ENCODE measurements at places on chromosomes 11 and 22.

DNA sequence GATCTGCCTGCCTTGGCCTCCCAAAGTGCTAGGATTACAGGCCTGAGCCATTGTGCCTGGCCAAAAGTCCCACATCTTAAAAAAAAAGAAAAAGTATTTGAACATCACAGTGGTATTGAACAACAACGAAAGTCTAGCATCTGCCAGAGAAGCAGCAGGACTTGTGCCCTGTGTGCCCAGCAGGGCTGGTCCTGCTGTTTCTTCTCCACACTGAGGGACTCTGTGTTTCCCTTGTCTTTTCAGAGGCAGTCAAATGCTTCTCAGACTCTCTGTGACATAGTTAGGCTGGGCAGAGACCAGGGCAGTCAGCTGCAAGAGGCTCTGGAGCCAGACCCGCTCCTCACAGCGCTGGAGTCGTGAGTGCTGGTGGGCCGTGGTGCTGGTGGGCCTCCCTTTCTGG is 56.2 kb downstream of the SBF1 start:
- DNase-seq, result no peak

DNA sequence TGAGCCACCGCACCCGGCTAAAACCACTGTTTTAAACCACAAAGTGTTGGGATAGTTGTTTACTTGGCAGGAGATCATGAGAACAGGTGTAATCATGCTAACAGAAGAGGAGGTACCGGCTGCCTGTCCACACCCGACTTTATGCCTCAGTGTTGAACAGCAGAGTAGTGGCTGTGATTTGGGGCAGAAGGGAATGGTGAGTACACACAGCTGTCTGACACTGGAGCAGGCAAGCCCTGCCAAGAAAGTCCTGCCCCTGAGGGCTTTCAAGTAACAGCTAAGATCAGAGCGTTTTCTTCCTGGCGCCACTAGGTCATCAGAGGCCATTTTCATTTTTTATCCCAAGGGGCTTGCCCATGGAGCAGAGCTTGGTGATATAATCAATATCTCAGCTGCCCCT is 8.1 kb downstream of the CDKN1C start:
- DNase-seq, result no peak

DNA sequence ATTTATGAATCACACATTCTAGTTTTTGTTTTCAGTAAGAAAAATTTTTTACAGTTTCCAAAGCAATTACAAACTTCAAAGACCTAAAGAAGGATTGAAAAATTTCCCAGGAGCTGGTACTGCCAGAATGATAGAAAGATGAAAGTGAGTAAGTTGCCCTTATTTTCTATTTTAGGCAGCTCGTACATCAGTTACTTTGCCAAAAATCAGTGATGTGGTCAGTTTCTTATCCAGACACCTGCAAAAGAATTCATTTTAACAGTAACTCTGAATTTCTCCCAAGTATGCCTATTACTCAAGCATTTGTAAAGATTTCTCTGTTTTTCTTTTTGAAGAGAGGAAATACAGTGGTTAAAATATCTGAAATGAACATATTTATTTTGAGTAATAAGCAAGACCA is 976.3 kb upstream of the RAG2 start:
- DNase-seq, result no peak

DNA sequence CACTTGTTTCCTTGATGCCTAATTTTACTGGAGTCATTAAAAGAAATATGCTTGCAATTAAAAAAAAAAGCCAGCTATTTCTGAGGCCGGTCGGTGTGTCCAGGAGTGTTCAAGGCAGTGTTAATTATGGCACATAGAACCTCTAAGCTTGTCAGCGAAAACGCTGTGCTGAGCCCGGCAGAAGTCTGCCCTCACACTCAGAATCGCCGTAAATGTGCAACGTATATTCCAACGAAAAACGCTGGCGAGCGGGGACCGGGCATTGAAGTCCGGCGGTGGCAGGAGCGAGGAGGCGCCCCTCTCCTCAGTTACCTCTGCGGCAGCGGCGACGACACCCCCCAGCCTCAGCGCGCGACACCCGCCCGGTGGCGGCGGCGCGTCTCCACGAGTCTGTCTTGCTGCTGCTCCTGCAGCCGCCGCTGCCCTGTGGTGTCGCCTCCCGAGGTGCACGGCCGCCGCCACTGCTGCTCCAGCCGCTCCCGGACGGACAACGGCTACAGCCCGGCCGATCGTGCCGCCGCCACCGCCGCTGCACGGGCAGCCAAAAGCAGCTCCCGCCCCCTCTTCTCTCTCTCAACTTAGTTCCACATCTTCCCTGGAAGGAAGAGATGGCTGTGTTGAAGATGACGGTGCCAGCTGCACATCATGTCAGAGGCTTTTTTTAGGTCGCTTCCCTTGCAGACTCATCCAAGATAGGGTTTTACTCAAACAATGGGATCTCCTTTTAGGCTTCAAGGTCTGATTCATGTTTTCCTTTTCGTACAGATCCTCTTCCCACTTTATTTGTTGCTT is 56.0 kb downstream of the JAM3 start:
- DNase-seq, result no peak

DNA sequence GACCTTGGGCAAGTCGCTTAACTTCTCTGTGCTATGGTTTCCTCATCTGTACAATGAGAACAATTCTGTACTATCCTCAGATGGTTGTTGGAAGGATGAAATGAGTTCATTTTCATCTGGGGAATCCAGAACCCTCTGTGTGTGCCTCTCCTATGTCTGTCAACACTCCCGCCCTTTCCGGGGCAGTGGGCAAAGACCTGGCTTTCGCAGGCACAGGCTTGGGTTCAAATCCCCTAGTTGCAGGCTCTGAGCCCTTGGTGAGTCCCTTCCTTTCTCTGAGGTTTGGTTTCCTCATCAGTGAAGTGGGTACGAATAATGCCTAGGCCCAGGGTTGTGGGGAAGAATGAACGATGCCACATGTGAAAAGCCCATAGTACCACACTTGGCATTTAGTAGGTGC is 6.0 kb downstream of the PNPLA5 start:
- no peak for DNase-seq

- DNase-seq, result no peak
These were observed 13.7 kb upstream of the DEPDC7 start for GRCh38 chr11:33001751-33002542.

- no peak for DNase-seq
These were observed 23.5 kb downstream of the SUN2 start for GRCh38 chr22:38732251-38732815.

DNA sequence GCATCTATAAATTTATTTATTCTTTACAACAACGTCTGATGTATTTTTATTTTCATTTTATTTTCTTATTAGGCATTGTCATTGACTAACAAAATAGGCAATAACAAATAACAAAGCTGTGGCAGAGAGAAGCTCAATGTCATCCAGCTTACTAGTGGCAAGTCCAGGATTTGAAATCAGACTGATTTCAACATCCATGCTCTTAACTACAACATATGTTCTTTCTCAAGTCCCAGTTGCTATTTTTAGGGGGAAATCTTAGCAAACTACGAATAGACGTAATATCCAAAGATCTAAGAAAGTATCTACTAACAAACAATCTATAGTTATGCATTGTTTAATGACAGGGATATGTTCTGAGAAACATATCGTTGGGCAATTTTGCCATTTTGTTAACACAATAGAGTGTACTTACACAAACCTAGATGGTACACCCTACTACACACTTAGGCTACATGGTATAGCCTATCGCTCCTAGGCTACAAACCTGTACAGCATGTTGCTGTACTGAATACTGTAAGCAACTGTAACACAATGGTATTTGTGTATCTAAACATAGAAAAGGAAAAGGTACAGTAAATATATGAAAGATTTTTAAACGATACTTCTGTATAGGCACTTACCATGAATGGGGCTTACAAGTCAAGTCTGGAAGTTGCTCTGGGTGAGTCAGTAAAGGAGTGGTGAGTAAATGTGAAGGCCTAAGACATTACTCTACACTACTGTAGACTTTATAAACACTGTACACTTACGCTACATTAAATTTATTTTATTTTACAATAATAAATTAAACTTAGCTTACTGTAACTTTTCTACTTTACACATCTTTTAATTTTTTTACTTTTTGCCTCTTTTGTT is 151.3 kb downstream of the DLG2 start:
- DNase-seq, result no peak

- no peak for DNase-seq
These were observed 18.8 kb downstream of the SNX19 start for GRCh38 chr11:130897262-130898182.

DNA sequence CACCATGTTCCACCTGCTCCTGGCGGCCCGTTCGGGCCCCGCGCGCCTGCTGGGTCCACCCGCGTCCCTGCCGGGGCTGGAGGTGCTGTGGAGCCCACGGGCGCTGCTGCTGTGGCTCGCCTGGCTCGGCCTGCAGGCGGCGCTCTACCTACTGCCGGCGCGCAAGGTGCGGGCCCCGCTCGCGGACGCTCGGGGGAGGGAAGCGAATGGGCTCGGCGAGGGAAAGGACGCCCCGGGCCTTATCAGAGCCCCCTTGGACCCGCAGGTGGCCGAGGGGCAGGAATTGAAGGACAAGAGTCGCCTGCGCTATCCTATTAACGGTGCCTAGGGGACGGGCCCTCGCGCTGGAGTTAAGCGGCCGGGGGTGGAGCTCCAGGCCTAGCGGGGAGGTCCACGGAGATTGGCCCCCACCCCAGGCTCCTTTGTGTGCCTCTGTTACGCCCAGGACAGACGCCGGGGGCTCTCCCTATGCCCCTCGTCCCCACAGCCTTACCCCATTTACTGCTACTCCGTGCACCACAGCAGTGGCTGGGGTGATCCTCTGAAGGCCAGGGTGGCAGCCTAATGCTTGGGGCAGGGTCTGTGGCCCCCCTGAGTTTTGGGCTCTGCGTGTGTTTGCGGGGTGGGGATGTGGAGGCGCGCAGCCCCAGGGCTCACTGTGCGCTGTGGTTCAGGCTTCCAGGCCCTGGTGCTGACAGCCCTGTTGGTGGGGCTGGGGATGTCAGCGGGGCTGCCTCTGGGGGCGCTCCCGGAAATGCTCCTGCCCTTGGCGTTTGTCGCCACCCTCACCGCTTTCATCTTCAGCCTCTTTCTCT is 1.1 kb downstream of the TM7SF2 start:
- peak; percentile 81 for DNase-seq

GRCh38 chr11:65811764-65812475 is 21.8 kb upstream of the SNX32 start:
- no peak for DNase-seq

GRCh38 chr11:120904116-120904515 is 119.8 kb upstream of the TBCEL start:
- no peak for DNase-seq

DNA sequence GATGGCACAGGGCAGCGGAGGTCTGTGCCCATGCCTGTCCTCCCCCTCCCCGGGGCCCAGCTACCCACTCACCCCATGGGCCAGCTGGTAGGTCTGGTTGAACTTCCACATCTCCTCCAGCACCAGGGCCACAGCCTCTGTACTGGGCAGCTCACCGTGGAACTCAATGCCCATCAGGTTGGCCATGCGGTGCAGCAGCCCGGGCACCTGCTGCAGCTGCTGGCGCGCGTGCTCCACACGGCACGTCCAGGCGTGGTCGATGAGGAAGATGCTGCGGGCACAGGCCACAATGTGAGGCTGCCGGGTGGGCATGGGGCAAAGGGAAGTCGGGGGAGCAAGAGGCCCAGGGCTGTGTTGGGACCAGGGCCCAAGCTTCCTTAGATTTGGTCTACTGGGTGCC is 6.3 kb downstream of the TTLL12 start:
- no peak for DNase-seq

DNA sequence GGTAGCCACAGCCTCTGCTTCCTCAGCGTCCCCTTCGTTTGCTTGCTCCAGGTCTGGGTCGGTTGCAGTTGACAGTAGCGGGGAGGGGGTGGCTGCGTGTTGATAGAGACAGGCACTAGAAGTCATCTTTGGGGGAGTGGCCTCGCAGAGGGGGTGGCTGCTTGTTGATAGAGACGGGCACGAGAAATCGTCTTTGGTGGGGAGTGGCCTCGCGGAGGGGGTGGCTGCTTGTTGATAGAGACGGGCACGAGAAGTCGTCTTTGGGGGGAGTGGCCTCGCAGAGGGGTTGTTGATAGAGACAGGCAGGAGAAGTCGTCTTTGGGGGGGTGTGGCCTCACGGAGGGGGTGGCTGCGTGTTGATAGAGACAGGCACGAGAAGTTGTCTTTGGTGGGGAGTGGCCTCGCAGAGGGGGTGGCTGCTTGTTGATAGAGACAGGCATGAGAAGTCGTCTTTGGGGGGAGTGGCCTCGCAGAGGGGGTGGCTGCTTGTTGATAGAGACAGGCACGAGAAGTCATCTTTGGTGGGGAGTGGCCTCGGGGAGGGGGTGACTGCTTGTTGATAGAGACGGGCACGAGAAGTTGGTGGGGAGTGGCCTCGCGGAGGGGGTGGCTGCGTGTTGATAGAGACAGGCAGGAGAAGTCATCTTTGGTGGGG is 328.3 kb downstream of the TBC1D22A start:
- no peak for DNase-seq

GRCh38 chr22:19943082-19944026 is 1.7 kb upstream of the TXNRD2 start:
- DNase-seq, result no peak

DNA sequence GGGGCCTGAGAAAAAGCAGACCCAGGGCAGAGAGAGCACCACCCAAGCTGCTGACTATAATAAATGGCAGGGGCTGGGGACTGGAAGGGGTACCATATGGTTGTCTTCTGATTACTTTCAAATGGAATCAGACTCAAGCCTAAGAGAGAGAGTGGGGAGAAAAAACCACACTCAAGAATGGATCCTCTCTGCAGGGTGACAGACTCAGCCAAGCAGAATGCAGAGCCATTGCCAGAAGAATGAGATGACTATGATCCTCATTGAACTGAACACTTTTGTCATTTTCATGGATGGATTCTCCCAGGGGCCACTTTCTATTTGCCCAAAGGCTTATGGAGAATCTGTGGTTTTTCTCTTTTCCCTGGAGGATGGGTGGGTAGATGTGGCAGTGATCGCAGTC is 8.7 kb downstream of the UBASH3B start:
- DNase-seq, result no peak

GRCh38 chr11:7422544-7423331 is 62.6 kb upstream of the OLFML1 start:
- DNase-seq, result no peak

GRCh38 chr11:61297746-61298145 is 2.6 kb upstream of the VWCE start:
- no peak for DNase-seq

GRCh38 chr11:102395720-102396393 is 48.8 kb downstream of the BIRC2 start:
- no peak for DNase-seq

DNA sequence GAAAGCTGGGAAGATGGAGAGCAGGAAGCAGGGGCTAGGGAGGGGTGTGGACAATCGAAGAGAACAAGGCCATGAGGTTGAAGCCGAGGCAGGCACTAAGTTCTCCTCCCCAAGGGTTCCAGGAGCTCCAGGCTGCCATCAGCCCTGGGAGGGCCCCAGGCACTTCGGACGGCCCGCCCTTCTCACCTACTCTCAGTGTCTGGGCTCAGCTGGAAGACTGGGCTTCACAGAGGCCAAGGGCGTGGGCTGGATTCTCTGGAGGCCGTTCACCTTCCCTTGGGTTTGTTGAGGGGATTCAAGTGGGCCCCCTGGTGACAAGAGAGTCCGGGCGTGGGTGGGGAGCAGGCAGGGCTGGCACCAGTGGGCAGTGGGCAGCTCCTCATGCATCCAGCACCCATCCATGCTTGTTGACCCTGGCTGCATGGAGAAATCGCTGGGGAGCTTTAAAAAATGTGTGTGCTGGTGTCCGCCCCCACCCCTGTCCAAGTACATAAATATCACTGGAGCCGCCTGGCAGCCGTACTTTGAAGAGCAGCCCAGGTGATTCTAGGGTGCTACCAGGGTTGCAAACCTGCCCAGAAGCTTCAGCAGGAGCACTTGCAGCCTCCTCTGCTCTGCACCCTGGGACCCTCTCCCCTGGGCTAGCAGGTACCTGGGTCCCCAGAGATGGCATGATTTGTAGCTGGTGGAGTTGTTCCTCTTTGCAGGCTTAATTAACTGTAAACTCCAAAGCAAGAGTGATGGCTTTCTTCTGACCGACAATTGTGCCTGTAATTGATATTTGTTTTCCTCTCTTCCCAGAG is 74.3 kb downstream of the RTL6 start:
- DNase-seq, result no peak
